ENCODE measurements at places on chromosomes 12 and 14. TPM values are rescaled to one million over a fixed set of nuclear protein-coding genes. Genes with fewer than 3 reads are reported as not detected.

The TOMM20L gene
- total RNA-seq: not detected

GRCh38 chr12:3571323-3571722 lies 80.3 kb downstream of the PRMT8 start:
- DNase-seq: no peak

DNA sequence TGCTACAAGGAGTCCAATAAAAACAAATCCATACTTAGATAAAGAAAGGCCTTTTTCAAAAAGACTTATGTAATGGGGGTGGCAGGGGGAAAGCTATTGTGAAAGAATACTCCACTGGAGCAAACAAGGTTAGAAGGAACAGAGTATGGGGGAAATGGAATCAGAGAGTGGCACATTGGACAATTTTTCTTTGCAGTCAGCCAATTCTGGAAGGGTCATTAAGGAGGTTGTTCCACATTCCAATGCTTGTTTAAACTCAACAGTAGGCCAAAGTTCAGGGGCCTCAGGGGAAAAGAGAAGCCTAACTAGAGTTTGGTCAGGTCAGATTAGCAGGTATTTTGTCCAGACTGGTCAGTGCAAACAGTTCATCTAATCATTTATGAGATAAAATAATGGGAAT lies 105.2 kb upstream of the RESF1 start:
- no peak for DNase-seq

The PTPN6 gene
- 3.4 TPM for total RNA-seq

GRCh38 chr12:123712780-123713319 lies 697 bp downstream of the ATP6V0A2 start:
- no peak for DNase-seq

DNA sequence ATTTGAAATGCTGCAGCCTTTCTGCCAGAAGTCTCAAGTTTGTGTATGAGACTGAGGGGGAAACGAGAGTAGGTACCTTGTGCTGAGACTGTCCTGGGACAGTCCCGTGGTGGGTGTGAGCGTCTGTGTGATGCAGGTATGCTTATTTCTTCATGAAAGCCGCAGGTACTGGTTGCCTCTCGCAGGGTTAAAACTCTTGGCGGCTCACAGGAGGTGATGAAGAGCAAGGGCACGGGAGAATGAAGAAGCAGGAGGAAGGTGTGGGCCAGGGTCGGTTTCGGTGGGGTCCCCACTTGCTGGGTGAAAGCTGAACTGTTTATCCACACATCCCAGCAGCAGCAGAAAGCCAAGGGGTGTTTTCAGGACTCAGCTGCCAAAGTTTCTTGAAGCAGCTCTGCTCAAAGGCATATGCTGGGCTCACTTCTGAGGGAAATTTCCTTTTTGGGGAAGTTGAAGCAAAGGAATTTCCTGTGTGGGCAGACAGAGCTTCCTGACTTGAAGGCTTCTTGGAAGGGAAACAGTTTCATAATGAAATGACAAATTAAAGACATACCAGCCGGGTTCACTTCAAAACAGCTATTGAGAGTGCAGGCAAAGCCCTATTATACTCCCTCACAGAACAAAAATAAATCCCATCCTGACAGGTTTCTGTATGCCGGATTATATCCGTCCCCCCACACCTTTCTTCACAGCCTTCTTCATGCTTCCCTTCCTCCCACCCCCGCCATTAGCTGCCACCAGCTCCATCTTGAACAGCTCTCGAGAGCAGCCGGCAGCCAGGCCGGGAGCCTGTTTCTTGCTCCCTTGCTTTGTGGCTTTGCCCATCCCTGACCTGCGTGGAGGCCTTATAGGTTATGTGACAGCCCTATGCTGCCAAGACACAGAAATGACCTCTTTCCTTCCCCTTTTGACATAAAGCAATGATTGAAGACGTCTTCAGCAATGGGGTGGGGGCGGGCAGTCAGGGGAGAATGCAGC lies 116.6 kb downstream of the ETV6 start:
- no peak for DNase-seq

GRCh38 chr14:68683326-68683725 lies 109.5 kb downstream of the ZFP36L1 start:
- DNase-seq: no peak

The CCDC177 gene
- not detected for total RNA-seq

- no peak for DNase-seq
Measured at GRCh38 chr12:128795530-128796361, 28.0 kb downstream of the SLC15A4 start.

The C12orf50 gene
- not detected for total RNA-seq

The PITPNM2 gene
- 3.4 TPM for total RNA-seq

- DNase-seq: peak; percentile 50
Measured at GRCh38 chr12:109777544-109777943, 55.7 kb downstream of the TRPV4 start.

DNA sequence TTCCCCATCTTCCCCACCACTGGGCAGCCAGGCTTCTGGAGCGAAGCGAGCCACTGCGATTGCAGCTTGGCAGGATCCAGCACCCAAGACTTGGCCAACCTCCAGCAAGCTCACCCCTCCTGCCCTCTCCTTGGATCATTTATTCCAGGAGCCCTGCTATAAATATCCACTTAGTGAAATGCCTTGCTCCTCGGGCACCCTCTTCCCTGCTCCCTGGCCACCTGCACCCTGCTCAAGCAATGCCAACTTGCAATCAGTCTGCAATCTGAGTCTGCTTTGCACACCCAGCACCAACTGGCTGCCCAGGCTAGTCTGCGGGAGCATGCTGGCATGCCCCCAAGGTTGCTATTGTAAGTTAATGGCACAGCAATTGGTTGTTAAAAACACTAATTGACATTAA lies 666.0 kb downstream of the MED13L start:
- DNase-seq: no peak

- no peak for DNase-seq
Measured at GRCh38 chr12:49673446-49674317, 33.5 kb downstream of the FMNL3 start.

DNA sequence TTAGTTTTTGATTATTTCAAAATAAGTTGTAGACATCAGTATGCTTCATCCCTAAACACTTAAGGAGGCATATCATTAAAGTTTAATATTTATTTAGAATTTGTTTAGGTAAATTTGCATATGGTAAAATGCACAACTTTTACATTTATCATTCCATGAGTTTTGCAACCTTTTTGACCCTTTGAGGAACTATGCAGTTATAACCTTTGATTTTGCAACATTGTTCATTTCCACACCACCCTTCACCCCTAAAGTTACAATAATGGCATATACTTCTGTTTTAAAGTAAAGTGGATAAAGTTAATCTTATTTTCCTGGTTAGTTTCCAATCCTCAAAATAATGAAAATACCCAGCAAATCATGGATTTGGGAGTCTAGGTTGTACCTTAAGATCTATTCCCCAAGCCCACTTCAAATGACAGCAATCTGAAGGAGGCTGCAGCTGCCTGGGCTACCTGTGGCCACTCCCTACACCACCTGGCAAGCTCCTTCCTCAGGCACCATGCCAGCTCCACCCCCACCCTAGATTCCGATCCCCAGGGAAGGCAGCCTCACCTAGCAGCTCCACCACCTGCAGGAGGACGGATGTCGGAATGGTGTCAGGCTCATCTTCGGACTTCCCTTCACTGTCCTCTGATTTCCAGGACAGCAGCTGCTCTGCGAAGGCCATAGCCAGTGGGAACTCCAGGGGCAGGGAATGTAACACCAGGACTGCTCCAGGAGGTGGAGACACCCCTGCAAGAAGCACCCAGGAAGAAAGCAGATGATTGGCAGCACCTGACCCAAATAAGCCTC lies 65.1 kb downstream of the TRAFD1 start:
- DNase-seq: no peak

- peak; percentile 51 for DNase-seq
Measured at GRCh38 chr12:130335517-130336392, 1.9 kb upstream of the PIWIL1 start.

DNA sequence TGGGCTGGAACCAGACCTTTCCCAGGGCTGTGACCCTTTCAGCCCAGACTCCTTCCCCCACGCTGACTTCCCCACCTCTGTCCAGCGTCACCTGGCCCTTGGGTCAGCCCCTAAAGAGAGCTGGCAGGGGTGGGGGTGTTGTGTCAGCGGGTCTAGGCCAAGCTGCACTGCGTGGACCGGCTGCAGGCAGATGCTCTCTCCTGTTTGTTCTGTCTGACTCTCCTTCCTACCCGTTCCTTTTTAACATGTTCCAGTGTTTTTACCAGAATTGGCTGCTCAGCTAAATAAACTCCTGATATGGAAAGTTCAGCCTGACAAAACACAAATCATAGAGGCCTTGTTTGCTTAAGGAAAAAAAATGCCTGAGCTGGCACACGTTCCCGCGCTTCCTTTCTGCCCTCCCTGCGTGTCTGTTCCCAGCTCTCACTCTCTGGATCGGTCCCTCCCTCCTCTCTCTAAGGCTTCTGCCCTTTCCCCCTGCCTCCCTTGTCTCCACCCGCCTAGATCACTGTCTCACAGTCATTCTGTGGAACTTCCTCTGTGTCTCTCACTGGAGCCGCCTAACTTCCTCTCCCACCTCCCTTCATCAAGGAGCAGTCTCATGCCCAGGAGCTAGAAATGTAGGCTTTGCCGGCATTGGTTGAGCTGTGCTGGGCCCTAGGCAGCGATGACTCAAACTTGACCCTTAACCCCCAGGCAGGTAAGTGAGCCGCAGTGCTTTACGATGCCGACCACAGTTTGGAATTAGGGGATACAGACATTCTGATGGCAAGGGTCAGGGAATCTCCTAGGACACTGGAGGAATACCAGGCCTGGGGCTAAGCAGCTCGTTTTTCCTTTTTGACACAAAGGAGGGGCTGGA lies 15.5 kb upstream of the MLXIP start:
- DNase-seq: no peak

The HOTAIR gene
- total RNA-seq: not detected

- DNase-seq: no peak
Measured at GRCh38 chr12:116483959-116484750, 75.0 kb upstream of the MAP1LC3B2 start.

DNA sequence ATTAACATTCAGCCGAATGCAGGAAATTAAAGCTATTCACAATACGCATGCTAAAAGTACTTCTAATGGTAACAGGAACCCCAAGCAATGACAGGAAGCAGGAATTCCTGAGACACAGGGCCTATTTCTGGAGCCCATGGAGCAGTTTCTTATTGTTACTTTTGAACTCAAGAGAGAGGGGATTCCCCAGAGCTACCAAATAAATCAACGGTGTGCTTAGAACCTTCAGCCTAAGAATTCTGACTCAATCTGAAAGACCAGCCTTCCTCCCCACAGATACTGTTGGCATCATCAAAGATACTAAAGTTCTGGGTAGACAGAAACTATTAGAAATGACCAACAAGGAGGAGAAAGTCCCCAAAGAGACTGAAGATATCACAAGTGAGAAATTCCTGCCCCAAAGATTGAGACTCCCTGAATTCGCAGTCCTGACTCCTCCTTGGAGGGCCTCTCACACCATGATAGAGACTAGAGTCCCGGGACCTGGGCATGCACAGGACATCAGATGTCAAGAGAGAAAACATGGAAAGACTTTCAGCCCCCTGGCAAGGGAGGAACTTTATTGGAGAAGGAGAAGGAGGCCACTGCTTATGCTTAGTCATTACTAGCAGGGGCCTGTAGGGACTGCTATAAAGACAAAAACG lies 32.7 kb downstream of the RTRAF start:
- DNase-seq: no peak

DNA sequence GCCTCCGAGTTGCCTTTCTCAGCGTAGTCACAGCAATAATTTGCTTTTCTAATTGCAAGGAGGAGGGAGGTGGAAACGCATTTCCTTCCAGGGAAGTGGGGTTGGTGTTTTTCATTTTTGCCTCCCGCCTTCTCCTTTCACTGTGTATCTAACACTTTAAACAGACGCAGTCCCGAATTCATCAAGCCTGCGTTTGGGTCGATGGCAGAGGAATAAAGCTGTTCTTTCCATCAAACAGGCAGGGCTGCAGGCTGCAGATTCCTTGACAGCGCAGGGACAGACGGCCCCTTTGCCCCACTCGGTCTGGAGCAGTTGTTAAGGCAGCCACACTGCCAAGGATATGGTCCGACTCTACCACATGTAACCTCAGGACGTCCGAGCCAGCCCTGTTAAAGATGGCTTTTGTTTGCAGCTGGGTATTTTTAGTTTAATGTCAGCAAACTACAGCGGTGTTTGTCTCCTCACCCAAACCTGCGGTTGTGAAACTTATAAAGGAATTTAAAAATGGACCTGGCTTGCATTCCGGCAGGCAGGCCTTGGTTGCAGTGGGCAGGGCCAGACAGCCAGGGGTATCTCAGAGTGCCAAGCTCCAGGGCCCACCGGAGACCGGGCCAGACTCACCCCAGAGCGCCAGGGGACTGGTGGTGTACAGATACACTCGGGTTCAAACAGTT lies 2.1 kb downstream of the CHST11 start:
- DNase-seq: no peak

- DNase-seq: no peak
Measured at GRCh38 chr14:96037891-96038557, 1.1 kb upstream of the C14orf132 start.

DNA sequence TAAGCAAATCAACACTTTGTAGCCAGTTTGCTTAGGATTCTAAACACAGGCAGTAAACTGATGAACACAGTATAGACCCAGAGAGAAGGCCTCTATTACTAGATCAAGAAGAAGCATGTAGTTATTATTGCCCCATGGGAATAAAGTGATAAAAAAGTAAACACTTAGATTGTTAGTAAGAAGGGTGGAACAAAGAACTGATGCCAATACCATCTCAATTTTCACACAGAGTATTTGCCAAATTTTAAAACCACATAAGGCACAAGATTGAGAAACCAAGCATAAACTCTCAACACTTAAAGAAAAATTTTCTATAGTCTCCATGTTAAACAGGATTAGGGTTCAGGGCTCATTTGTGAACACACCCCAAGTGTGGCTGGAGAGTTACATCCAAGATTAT lies 77.0 kb upstream of the SYT1 start:
- DNase-seq: no peak

DNA sequence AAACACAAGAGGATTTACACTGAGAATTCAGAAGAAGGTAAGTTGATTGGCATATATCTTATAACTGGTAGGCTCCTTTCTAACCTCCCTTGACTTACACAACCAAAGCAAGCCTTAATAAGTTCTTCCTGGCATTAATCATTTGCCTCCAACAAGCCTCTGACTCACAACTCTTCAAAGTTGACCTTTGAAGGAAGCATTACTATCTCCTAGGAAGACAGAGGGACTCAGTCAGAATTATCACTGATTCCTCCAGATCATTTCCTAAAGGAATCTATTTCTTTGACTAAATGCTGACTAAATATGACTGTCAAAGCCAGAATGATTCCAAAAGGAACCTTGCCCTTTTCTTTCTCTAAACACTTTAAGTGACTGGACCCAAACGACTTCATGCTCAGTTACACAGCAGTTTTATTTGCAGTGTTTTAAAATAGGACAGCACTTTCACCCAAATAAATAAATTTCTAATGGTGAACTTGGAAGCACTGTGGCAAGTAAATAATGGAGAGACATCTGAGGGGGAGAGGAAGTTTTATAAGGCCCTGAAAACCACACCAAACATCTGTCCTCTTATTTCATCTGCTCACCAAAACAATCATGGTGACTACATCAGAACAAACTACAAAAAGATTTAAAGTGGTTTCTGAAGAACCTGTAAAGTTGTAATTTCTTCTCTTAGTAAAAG lies 128.2 kb downstream of the KLHL28 start:
- peak; percentile 21 for DNase-seq

- no peak for DNase-seq
Measured at GRCh38 chr12:54427106-54427505, 8.0 kb upstream of the ITGA5 start.

The RNASE9 gene
- total RNA-seq: not detected

GRCh38 chr12:16766736-16767135 lies 160.8 kb upstream of the LMO3 start:
- no peak for DNase-seq

- no peak for DNase-seq
Measured at GRCh38 chr12:31859232-31859977, 99.8 kb upstream of the RESF1 start.

GRCh38 chr14:52360831-52361230 lies 46.7 kb downstream of the PTGER2 start:
- DNase-seq: no peak

The ASCL1 gene
- total RNA-seq: not detected

Data from NCI-H460 (cell line).